ENCODE measurements at places on chromosomes 11 and 22.

- no peak for DNase-seq
Measured at GRCh38 chr11:44992181-44992582, 41.5 kb upstream of the TP53I11 start.

DNA sequence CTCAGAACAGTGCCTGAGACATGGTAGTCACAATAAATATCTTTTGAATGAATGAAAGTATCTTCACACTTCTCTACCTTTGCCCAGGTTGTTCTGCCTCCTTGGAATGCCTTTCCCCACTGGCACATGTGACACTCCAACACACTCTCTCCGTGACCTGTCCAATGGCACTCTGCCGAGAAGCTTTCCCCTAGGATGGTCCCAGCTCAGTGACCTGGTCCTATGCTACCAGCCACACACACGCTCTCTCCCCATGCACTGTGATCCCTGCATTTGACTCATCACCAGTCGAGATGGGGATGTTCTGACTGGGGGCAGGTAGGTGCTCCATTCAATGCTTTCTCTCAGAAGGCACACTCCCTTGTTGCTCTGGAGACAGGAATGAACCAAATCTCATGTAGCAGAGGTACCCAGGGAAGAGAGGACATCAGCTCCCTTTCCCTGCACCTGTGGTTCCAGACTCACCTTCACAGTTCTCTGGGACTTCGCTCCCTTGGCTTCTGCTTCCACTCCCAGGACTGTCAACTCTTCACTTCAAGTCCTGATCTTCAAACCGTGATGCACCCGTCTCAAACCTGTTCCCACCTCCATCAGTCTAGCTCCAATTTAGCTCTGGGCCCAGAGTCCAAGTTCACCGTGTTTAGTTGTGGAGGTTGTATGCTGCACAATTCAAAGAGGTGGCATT is 30.7 kb upstream of the LMO1 start:
- DNase-seq = no peak

GRCh38 chr11:26620282-26621045 is 48.4 kb upstream of the MUC15 start:
- no peak for DNase-seq

- DNase-seq = no peak
Measured at GRCh38 chr22:22458896-22459588, 49.5 kb downstream of the ZNF280B start.

- no peak for DNase-seq
Measured at GRCh38 chr11:14764579-14765527, 121.2 kb downstream of the PDE3B start.

DNA sequence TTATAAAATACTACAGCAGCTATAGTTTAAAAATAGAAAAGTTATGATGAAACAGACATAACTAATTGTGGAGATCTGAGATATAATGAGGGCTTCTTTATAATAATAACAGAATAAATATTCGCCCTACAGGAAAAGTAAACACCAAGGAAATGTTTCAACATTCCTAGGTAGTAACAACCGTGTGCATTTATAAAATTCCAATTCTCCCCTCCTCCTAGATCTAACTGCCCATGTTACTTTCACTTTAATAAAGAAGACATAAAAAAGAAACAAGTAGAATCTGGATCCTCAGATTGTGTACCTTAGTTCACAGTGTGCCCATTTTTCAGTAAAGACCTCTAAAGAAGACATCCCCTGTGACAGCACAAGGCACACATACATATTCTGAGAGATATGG is 57.8 kb upstream of the MN1 start:
- DNase-seq = no peak

- DNase-seq = no peak
Measured at GRCh38 chr11:1335811-1336761, 26.7 kb upstream of the TOLLIP start.

- no peak for DNase-seq
Measured at GRCh38 chr11:44920451-44920850, 30.2 kb downstream of the TP53I11 start.

DNA sequence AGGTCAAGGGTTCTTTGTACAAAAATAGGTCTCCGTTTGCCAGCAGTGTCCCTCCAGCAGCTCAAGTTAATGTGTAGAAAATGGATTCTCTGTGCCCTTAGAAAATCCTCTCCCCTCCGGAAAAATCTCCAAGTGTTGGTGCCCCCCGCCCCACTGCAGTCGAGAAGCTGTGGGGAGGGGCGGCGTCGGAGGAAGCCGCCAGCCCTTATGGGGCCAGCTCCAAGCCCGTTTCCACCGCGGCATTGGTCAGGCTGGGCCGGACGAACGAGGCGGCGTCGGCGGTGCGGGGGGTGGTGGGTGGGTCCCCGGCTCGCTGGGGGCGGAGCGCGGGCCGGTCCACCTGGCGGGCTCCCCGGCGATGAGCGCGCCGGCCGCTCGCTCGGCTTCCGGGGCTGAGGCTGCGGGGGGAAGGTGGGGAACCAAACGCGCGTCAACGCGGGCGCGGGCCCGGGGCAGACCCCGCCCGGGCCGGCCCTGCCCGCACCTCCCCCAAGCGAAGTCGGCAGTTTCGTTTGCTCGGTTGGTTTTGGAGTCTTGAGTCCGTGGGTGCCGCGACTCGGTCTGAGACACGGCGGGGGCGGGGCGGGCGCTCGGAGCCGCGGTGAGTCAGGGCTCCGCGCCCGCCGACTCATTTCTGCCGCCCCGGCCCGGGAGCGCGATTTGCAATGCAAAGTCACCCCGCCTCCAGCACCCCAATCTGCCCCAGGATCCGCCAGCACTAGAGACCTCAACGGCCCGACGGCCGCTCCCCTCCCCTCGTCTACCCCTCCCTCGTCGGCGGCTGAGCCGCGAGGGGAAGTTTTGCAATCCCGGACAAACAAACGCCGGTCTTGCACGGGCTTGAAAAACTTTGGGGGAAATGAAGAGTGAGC is 1.4 kb downstream of the ASCL2 start:
- no peak for DNase-seq

GRCh38 chr11:14443638-14444037 is 56.0 kb downstream of the COPB1 start:
- DNase-seq = no peak

DNA sequence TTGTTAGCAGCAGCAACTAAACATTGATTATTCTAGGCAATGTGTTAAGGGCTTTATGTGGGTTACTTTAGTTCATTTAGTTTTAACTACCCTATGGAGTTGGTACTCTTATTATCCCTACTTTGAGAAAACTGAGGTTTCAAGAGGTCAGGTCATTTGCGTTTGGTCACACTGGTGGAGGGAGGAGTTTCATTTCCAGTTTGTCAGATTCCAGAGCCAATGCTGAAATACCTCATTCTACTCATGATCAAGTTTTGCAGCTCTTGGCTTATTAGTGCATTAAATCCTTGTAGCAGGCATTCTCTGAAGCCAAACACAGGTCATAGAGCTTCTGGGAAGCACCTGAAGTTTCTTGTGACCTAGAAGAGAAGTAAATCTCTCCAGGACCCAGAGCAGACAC is 24.1 kb upstream of the POGLUT3 start:
- no peak for DNase-seq

DNA sequence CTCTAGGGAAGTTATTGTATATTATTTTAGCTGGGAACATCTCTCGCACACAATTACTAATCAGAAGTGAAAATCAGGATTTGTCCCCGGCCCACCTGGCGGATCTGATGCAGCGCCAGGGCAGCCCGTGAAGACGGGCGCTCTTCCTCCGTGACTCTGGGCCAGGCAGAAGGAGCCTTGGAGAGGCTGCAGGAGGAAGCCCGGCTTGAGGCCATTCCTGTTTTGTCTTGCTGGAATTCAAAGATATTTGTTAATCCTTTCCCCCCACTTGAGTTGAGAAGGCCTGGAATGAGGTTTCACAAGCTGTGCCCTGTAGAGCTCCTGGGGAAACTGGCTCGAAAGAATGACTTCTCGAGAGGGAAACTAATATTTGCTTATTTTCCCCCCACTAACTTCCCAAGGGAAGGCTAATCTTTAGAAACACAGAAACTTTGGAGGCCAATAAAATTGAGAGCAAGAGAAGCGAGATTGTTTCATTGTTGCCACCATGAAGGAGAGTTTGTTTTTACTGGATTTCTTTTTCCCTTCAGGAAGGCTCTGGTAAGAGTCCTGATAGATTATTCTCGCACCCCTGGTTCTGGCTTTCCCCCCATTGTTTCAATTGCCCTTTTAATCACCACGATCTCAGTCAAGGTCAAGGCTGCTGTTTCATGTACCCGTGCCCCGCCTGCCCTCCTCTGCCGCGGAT is 92.8 kb upstream of the SEPTIN5 start:
- no peak for DNase-seq

- no peak for DNase-seq
Measured at GRCh38 chr11:45482331-45482730, 183.1 kb downstream of the CHST1 start.

- DNase-seq = no peak
Measured at GRCh38 chr22:47739291-47740015, 977.0 kb downstream of the TBC1D22A start.
